ENCODE measurements at places on chromosomes 6 and 20.
A peak's percentile ranks its signal among the peaks of the same experiment; 100 is the strongest.

DNA sequence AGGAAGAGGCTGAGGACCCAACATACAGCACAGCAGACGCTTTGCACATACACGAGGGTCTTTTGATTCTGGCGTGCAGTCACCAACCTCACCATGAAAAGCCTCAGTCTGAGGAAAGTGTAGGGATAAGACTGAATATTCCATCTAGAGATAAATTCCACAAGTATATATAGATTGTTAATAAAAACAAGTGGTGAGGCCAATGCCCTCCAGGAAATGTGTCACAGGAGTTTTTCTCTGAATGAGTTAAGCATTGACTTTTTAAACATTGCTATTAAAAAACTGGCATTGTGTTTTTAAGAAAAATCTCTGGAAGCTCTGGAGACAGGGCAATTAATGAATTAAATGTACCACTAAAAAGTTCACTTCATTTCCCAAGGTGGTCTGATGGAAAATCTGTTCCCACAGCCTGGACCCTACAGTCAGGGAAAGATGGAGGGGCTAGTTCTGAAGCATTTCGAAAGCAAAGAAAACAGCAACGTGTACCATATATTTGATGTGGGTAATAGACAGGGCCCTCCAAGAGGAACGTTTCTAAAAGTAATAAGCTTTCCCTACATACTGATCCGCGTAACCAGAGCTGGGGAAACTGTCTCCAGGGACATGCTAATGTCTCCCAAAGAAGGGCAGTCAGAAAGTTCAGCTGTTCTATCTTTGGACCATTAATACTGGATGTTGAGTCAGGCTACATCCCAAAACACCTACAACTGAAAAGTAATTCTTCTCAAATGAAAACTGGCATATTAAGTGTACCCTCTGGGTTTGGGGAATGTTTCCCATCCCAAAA, 301.1 kb downstream of the FOXC1 start:
- no peak for DNase-seq

DNA sequence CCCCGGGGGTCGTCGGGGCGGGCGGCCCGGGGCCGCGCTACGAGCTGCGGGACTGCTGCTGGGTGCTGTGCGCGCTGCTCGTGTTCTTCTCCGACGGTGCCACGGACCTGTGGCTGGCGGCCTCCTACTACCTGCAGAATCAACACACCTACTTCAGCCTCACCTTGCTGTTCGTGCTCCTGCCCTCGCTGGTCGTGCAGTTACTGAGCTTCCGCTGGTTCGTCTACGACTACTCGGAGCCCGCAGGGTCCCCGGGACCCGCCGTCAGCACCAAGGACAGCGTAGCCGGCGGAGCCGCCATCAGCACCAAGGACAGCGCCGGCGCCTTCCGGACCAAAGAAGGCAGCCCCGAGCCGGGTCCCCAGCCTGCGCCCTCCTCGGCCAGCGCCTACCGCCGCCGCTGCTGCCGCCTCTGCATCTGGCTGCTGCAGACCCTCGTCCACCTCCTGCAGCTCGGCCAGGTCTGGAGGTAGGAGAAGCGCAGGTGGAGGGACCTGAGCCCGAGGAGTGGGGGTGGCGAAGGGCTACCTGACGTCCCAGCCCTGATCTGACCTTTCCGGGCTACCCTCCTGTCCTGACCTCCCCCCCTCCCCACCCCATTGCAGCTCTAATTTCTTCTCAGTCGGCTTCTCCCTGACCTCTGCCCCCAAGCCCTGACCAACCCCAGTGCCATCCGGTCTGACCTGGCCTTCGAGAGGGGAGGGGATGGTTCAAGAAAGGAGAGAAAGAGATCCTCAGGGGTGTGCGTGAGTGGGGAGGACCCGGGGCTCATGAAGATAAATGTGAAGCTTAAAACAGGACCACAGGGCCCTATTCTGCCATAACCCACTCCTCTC, 558 bp downstream of the XKR7 start:
- DNase-seq = peak; percentile 62

- DNase-seq = no peak
These were observed 260.8 kb downstream of the FARS2 start for GRCh38 chr6:5522147-5522546.

DNA sequence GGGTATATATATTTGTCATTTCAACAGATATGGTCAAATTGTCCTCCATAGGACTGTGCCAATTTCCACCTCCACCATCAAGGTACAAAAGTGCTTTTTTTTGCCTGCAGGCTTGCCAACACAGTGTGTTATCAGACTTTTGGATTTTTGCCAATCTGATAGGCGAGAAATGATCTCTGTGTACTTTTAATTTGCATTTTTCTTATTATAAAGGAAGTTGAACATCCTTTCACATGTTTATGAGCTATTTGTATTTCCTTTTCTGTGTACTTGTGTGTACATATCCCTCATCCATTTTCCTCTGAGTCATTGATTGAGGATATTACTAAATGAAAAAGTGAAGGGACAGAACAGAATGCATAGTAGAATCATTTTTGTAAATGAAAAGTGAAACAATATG, 39.0 kb upstream of the PTPN1 start:
- no peak for DNase-seq

DNA sequence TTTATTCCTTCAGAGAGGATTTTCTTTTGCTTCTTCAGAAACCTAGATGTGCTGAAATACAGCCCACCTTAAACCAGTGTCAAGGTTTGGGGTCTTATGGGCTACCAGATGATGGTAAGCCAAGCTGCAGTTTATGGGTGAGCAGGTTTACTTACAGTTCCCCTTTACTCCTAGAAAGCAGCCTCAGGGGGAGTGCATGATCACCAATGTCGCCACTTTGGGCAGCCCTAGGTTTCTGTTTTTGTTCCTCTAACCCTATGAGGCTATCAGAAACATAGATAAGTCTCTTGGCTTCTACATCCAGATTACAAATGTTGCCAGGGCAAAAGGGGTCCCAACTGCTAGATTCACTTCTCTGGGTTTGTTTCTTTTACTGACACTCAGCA, 67.2 kb downstream of the TRIM27 start:
- DNase-seq = no peak

- no peak for DNase-seq
These were observed 47.5 kb downstream of the TSPYL4 start for GRCh38 chr6:116206231-116206903.
